ENCODE measurements at places on chromosomes 7 and 10.

DNA sequence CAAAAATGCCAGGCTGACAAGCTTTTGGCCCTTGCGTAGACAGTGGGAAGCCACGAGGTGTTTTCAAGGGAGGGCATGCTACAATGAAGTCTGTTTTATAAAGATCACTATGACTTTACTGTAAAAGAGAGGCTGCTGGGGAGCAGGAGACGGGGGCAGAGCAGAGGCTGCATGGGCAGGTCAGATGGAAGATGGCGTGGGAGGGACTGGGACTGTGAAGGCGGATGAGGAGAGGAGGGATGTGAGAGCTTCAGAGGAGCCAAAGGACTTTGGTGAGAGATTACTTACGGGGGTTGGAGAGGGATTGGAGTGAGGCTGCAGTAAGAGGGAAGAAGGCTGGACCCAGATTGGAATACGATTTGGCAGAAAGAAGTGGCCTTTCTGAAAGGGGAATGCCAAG is 86.6 kb upstream of the PCBD1 start:
- DNase-seq = no peak

GRCh38 chr10:52871191-52871843 is 98.7 kb upstream of the MBL2 start:
- no peak for DNase-seq

GRCh38 chr7:151745706-151746105 is 131.2 kb downstream of the PRKAG2 start:
- DNase-seq = no peak

DNA sequence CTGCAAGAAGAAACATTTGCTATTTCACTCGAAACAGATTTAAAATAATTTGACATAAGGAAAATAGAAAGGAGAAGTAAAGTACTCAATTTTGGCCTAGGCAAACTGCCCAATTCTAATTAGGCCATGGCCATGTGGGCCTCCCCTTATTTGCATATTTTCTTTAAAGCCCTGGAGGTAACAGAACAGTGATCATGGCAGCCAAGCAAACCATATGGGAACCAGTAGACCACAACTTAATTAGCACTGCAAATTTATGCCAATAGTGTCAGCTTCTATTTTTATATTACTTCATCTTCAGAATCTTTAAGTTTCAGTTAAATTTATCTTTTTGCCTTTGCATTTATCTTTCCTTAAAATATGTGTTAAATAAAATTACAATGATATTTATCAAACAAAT is 63.3 kb upstream of the THSD7A start:
- DNase-seq = no peak

- no peak for DNase-seq
Measured at GRCh38 chr7:150340024-150340749, 1.2 kb downstream of the RARRES2 start.

GRCh38 chr10:84407388-84408049 is 79.1 kb downstream of the CCSER2 start:
- no peak for DNase-seq

GRCh38 chr7:84195295-84196060 is 889 bp upstream of the SEMA3A start:
- no peak for DNase-seq

- DNase-seq = no peak
Measured at GRCh38 chr7:107591421-107591820, 11.4 kb downstream of the BCAP29 start.

DNA sequence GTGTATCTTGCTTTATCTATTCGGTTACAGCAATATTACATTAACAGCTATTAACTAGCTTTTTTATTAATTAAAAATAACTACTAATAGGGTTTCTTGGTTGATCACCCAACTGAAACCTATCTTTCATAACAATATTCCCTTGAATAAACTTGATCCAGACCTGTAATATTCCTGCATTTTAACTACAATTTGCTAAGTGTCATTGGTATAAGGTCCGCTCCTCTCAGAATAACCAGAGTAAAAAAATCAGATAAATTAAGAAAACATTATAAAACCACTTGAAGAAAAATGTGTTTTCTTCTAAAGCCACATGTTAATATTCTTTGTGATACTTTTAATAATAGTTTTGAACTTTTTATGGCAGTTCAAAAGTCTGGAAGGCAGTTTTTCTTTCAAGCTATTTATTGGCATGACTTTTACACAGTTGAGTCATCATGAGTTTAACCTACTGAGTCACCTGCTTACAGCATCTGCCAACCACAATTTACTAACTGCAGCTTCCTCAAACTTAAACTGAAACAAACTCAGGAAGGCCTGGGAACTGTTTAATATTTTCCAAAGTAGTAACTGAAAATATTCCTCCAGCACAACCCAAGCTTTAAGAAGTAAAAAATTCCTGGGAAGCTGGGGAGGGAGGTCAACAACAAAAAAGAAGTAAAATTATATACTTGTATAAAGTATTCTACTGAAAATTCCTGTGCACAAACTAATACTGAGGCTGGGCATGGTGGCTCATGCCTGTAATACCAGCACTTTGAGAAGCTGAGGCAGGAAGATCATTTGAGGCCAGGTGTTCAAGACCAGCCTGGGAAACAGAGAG is 103.2 kb downstream of the NRBF2 start:
- DNase-seq = no peak

DNA sequence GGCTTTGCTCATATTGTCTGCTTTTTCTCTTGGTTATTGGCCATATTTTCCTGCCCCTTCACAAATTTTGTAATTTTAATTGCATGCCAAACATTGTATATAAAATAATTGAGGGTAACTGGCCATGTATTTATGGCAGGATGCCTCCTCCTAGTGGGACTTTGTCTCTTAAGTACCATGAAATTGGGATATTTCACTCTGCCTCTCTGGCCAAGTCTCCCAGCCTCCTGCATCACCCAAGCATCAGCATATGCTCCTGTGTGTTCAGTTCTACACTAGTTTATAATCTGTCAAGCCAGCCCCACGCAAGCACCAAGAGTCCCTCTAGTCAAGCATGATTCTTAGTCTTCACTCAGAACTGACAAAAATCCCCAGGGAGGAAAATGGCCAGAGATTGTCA is 44.2 kb upstream of the FHIP2A start:
- no peak for DNase-seq

- DNase-seq = no peak
Measured at GRCh38 chr10:126402721-126403695, 14.7 kb upstream of the ADAM12 start.

DNA sequence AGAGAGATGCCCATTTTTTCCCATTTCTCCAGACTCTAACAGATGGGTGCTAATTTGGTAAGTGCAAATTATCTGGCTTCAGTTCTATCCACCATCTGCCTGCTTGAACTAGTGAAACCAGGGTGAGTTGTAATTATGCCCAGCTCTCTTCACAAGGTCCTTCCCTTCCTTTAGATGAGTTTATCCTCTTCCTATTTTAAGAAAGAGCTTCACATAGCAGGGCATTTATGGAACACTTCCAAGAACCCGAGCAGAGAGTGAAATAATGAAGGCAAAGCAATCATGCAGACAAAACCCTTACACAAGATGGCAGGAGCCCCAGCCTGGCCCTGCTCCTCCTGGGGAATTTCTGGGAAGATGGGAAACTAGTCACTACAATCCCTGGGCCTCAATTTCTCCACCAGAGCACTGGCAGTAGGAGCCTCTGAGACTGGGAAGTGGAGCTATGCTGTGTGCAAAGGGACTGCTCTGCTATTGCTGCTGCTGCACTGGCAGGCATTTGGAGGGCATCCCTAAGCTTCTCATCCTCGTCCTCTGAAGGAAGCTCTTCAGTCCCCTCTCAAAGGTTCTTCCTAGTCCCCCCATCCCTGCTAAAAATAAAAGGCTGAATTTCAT is 33.7 kb upstream of the PLXNA4 start:
- no peak for DNase-seq

GRCh38 chr10:6482737-6483357 is 97.2 kb downstream of the PRKCQ start:
- DNase-seq = no peak

GRCh38 chr10:129057856-129058663 is 409.0 kb upstream of the MGMT start:
- DNase-seq = peak; percentile 25

- DNase-seq = no peak
Measured at GRCh38 chr7:36203071-36203790, 50.2 kb downstream of the EEPD1 start.

DNA sequence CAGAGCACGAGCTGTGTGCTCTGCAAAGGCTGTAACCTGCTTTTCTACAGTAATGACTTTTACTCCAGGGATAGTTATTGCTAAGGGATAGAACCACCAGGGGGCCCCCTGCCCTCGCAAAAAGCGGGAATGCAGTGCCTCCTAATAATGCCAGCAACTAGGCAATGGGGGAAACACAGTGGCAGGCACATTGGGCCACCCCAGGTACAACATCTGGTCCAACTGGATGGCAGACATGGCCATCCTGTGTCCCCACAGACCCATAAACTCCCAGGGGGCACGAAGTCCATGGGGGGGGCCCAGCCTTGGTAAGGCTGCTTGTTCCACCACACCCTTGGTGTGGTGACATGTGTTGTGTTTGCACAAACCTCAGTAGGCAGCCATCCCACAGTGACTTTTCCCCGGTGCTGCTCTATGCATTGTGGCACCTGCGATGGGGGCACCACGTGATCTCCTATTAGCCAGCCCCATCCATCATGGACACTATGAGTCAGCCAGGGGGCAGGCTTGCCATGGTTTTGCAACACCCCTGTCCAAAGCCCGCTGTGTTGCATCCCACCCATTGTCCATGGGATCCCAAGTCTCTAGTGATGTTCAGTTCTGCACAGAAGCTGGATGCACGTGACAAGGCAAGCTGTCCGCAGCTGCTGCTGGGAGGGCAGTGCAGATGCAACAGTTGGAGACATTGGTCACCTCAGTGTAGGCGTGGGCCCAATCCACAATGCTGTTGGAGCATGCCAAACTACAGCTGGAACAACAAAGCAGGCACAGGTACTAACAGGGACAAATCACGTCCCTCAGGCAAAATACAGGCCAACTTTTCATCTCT is 84.0 kb downstream of the ANLN start:
- DNase-seq = no peak

DNA sequence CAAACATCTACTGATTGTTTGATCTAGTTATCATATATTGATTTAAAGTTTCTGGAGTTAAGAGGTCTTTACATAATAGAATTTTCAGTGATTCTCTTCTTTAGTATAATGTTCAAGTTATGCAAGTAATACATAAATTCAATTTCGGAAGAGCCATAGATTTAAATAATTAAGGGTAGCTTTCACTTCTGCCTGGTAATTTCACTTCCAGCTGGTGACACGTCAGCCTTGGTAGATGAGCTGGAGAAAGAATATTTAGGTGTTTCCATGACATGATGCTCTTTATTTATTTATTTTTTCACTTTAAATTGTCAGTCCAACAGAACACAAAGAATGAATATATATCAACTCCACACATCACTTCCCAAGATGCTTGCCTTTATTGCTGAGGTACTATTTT is 5.2 kb upstream of the OTUD1 start:
- DNase-seq = no peak

DNA sequence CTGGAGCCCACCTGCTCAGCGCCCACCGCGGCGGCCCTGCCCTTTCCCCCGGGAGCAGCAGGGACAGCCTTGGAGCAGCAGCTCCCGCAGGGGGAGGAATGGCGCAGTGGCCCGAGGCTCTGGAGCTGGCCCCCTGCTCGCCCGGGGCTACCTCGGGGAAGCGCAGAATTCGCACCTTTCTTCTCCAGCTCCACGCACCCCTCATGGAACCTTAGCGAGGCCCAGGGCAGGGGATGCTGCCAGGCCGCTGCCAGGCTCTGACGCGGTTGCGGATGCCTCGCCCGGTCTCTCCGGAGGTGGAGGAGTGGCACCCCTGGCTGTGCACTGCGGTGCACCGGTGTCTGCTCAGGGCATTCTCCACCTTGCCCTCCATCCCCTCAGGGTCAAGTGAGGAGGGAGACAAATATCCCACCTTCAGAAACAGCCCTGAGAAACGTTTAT is 84.9 kb upstream of the MKI67 start:
- no peak for DNase-seq

DNA sequence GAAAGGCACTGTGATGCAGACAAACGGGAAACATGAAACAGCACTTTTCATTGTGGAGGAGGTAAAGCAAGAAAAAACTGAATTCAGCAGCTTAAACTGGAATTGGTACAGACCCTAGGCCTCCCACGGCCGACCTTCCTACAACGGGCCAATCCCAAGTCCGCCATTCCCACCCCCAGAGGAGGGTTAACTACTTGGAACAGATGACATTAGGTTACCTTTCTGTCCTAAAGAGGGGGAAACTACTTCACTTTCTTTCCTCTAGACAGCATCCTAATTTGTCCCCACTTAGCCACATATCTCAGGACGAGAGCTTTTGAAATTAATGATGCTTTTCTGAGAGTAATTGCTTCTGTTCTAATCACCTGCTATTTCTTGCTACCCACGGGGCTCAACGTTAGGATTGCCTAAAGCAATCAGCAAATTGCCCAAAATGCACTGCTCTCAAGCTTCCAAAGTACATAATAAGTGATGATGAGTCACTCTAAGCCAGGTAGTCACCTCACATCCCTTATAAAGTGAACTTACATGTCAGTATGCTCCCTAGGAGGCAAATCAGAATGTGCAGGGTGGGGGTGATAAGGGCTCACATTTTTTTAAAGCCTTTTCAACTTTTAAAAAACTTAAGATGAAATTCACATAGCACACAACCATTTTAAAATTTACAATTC is 36.7 kb downstream of the LSM5 start:
- no peak for DNase-seq

GRCh38 chr10:118729641-118730258 is 25.0 kb downstream of the CACUL1 start:
- DNase-seq = no peak

GRCh38 chr10:28796606-28797512 is 119.5 kb downstream of the BAMBI start:
- DNase-seq = no peak

- DNase-seq = peak; percentile 12
Measured at GRCh38 chr10:121927318-121927840, 452 bp downstream of the ATE1 start.

GRCh38 chr7:123624527-123625183 is 23.0 kb downstream of the ASB15 start:
- peak; percentile 52 for DNase-seq

DNA sequence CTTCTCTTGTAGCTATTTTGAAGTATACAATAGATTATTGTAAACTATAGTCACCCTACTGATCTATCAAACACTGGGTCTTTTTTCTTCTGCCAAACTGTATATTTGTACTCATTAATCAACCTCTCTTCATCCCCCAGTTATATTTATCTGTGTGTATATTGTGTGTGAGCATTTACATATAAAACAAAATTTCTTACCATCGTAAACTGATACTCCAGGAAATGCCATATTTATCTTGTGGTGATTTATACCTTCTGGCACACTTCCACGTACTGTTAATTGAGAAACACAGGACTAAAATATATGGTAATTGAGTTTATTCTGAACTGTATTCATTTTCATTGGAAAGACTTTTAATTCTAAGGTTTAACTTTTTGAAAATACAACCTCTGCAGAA is 18.9 kb downstream of the ANLN start:
- DNase-seq = no peak

All from activated CD4-positive, alpha-beta T cell treated with anti-CD3 and anti-CD28 coated beads, Interleukin-2, amount 50 U/mL, for 1 hour (primary cell).